ENCODE measurements at places on chromosomes 6 and 20.
A peak's percentile ranks its signal among the peaks of the same experiment; 100 is the strongest.

DNA sequence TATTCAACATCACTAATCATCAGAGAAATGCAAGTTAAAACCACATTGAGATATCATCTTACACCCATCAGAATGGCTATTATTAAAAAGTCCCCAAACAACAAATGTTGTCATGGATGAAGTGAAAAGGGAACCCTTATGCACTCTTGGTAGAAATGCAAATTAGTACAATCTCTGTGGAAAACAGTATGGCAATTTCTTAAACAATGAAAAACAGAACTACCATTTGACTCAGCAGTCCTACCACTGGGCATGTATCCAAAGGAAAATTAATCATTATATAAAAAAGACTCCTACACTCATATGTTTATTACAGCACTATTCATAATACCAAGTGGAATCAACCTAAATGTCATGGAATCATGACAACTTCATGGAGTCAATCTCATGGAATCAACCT lies 611.3 kb upstream of the GJE1 start:
- H3K27me3 ChIP-seq = no peaks in the 10 kb centered on the region
- no peaks in the 10 kb centered on the region for H3K4me1 ChIP-seq
- H3K4me3 ChIP-seq = no peak overlapping the region
- H3K27ac ChIP-seq = no peak overlapping the region

GRCh38 chr6:147904416-147904815 lies 395.9 kb downstream of the SAMD5 start:
- no peaks in the 10 kb centered on the region for H3K36me3 ChIP-seq
- H3K4me1 ChIP-seq = no peaks in the 10 kb centered on the region
- no peak for DNase-seq
- no peak overlapping the region for H3K4me3 ChIP-seq
- no peaks in the 10 kb centered on the region for H3K27me3 ChIP-seq

- H3K36me3 ChIP-seq = no peaks in the 10 kb centered on the region
- peak; percentile 31 for DNase-seq
- H3K4me3 ChIP-seq = no peak overlapping the region
- peak overlapping the region; percentile 57 for H3K27ac ChIP-seq
Measured at GRCh38 chr6:125173341-125174095, 19.9 kb downstream of the TPD52L1 start.

- no peak for DNase-seq
- no peaks in the 10 kb centered on the region for H3K4me1 ChIP-seq
- no peak overlapping the region for H3K4me3 ChIP-seq
- no peaks in the 10 kb centered on the region for H3K36me3 ChIP-seq
- H3K27ac ChIP-seq = no peak overlapping the region
Measured at GRCh38 chr6:150298030-150298380, 70.8 kb upstream of the IYD start.

- no peaks in the 10 kb centered on the region for H3K4me1 ChIP-seq
- H3K27me3 ChIP-seq = no peaks in the 10 kb centered on the region
- H3K27ac ChIP-seq = no peak overlapping the region
- H3K36me3 ChIP-seq = no peaks in the 10 kb centered on the region
- DNase-seq = no peak
- H3K4me3 ChIP-seq = no peak overlapping the region
Measured at GRCh38 chr6:148500402-148500801, 157.8 kb downstream of the SASH1 start.

GRCh38 chr20:20368418-20369249 lies 730 bp downstream of the INSM1 start:
- DNase-seq = no peak
- no peak overlapping the region for H3K4me3 ChIP-seq
- no peaks in the 10 kb centered on the region for H3K36me3 ChIP-seq
- no peak overlapping the region for H3K27ac ChIP-seq

Data from CD14-positive monocyte (primary cell).